CD4-positive, alpha-beta T cell treated with Interleukin-4 for 4 hours (primary cell): ENCODE measurements at places on chromosomes 7 and 10.

DNA sequence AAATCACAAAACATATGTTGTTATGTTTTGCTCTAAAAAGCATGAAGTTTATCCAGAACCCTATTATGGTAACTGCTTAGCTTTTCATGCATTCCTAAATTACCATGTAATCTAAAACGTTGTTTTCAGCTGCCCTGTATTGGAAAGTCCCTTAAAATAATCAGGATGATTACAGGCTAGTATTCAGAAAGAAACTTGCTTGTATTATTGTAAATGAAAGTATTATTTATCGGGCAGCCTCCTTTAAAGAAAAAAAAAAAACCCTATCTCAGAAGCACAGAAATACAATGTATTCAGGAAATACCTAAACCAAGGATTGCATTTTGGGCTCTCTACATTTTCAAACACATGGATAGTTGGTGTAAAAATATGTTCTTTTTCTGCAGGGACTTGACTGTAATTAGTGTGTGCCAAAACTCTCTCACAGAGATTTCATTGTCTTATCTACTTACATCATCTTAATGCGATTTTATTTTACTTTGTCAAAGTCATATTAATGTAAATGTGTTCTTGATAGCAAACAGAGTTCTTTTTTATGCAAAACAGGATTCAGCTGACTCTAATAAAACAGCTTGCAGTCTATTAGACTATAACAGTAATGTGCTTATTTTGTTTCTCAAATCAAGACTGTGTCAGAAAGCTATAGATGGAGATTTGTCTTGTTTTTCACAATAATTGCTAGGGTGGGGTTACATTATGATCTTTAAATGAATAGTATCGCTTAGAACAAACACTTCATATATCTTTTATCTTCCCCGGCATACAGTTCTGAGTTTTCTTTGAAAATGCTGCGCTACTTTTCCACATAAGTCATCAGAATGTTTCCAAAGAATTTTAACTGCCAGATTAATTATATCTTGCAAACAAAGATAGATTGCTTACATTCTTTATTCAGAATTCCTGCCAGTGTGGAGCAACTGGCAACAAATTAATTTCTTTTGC lies 65.3 kb upstream of the ARID5B start:
- peak; percentile 12 for DNase-seq

DNA sequence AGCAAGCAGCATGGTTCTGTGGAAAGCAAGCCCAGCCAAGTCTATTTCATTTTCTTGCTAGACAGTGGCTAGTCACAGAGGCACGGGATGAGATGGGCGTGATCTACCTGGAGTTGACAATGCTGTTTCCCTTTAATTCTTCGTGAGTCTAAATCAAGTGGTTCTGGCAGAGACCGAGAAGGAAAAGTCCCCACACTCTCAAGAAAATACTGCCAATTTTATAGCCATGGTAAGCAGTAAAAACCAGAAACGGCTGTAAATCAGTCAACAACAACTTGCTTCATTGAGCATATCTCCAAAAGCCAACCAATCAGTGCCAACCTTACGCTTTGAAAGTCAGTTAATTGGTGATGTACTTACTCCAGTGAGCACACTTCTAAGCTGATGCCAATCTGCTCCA lies 223.4 kb downstream of the SEC23IP start:
- no peak for DNase-seq

- DNase-seq = no peak
Measured at GRCh38 chr7:41319581-41319980, 383.3 kb downstream of the INHBA start.

GRCh38 chr10:124590216-124591122 lies 128.8 kb downstream of the LHPP start:
- DNase-seq = no peak

- no peak for DNase-seq
Measured at GRCh38 chr10:22489467-22489866, 144.2 kb downstream of the SPAG6 start.

DNA sequence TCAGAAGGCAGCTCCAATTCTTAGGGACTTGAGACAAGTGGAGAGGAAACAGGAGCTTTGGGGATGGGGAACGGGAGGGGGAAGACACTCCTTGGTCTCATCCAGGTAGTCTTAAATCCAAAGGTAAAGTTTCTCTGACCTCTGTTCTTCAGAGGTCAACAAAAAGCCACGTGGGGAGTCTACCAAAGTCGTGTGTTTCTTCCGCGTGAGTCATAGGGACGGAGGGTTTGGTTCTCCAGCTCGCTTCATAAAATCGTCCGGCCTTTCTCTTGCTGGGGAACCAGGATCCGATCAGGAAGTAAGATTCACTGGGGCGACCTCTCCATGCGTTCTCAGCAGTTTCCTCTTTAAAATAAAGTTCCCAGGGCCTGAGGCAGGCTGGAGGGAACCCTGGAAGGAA lies 275.7 kb downstream of the TCERG1L start:
- DNase-seq = no peak

DNA sequence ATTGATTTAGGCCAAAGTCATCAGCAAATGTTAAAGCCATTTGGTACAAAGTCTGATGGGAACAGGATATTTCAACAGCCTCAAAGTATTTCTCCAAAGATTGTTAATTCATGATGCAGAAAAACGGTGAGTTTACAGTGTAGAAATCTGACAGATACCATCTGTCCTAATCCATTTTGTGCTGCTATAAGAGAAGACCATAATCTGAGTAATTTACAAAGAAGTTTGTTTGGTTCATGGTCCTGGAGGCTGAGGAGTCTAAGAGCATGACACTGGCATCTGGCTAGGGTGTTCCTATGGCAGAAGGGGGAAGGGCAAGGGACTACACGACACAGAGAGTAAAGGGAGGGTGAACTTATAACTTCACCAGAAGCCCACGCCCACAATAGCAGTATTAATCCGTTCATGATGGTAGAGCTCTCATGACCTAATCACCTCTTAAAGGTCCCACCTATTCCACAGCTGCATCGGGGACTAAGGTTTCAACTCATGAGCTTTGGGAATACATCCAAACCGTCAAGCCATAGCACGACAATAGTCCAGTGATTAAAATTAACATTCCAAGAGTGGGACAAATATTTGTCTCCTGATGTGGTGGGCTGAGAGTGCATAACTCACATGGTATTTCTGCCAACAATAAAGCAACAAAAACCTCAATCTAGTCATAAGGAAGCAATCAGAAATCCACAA lies 298.6 kb upstream of the AKR1E2 start:
- DNase-seq = no peak

DNA sequence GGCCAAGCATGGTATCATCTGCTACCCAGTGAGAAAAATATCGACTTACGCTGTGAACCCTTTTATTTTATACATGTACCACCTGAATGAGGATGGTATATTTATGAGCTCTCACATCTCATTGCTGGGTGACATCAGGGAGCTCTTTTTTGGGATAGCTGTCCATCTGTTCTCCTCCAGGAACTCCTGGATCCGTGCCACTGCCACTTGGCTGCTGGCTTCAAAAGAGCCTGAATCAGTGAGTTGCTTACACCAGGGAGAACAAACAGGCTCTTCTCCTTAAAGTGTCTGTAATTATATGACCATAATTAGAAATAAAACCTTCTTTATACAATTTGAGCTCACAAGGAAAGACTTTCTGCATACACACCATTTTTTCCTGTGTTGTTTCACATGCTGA lies 106.2 kb downstream of the KAT6B start:
- no peak for DNase-seq

- no peak for DNase-seq
Measured at GRCh38 chr7:101678658-101679057, 49.6 kb upstream of the MYL10 start.

GRCh38 chr10:22308390-22308789 lies 7.8 kb upstream of the COMMD3 start:
- DNase-seq = no peak

DNA sequence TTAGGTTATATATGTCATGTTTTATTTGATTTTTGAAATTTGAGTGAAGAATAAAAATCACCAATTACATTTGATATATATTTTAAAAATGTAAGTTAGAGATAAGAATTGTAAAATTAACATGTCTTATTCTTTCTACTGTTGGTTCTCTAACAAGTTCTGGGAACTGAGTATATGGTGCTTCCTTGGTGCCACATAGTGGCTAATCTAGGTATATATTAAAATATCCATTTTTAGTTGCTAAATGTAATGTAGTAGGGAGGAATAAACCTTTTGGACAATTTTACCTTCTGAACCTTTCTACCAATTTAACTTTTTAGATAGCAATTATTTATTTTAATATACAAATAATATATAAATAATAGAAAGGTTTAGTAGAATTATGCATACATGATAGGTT lies 17.5 kb downstream of the CFAP69 start:
- DNase-seq = peak; percentile 11

DNA sequence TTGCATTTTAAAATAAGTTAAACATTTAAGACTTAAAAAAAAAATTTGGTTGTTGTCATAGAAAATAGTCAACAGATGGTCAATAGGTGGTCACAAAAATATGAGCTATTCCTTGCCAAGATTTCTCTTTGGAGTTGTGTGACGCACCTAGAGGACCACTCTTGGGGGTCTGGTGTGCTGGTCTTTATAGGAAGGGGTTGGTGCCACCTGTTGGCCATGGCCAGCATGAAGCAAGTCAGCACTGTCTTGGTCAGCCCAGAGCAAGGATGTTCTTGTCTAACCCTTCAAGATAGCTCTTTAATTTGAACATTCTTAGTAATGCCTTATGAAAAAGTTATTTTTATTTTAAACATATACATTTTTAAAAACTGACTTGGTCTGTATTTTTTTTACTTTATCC lies 267.9 kb upstream of the CNTNAP2 start:
- DNase-seq = no peak

- no peak for DNase-seq
Measured at GRCh38 chr10:1094112-1095057, 38.2 kb downstream of the WDR37 start.

GRCh38 chr7:125375942-125376341 lies 446.3 kb upstream of the POT1 start:
- no peak for DNase-seq
